Sciatic nerve (tissue), 2 donors: ENCODE measurements at places on chromosomes 1 and 21.
A peak's percentile ranks its signal among the peaks of the same experiment; 100 is the strongest.

GRCh38 chr1:216600730-216601609 is 122.3 kb downstream of the ESRRG start:
- DNase-seq: peak; percentile 79

DNA sequence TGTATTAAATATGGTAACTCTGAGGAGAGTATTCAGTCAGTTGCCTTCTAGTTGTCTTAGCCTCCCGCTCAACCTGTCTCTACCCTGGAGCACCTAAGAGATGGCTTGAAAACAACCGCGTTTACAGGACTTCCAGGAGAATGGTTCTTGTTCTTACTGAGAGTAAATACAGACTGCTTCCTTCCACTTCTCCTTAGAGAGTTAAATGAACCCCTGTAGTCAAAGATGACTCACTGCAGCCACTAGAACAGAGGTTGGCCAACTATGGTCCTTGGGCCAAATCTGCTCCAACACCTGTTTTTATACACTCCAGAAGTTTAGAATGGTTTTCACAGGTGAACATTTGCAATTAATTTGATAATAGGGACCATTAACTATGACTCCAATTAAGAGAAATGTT is 60.1 kb upstream of the ASB17 start:
- DNase-seq: no peak

DNA sequence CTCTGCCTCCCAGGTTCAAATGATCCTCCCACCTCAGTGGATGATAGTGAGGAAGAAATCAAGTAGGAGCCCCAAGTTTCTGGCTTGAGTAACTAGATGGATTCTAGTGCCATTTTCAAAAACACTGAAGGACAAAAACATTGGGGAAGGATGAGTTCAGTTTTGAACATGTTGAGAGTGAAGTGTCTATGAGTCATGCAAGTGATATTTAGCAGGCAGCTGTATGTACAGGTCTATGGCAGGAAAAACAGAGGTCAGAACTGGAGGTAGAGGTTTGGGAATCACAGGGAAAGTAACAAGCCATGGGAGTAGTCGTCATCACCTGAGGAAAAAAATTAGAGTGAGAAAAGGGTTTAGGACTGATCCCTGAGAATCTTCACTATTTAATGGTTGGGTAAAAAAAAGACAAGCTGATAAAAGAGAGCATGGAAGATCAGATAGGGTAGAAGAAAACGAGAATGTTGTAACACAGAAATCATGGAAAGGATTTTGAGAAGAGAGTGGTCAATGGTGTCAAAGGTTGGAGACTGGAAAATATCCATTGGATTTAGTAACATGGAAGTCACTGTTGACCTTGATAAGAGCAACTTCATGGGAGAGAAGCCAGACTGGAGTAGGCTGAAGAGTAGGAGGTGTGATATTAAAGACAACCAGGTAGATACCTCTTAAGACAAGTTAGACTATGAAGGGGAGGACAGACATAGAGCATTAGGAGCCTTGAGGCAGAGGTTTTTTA is 53.1 kb downstream of the DIPK1A start:
- no peak for DNase-seq

DNA sequence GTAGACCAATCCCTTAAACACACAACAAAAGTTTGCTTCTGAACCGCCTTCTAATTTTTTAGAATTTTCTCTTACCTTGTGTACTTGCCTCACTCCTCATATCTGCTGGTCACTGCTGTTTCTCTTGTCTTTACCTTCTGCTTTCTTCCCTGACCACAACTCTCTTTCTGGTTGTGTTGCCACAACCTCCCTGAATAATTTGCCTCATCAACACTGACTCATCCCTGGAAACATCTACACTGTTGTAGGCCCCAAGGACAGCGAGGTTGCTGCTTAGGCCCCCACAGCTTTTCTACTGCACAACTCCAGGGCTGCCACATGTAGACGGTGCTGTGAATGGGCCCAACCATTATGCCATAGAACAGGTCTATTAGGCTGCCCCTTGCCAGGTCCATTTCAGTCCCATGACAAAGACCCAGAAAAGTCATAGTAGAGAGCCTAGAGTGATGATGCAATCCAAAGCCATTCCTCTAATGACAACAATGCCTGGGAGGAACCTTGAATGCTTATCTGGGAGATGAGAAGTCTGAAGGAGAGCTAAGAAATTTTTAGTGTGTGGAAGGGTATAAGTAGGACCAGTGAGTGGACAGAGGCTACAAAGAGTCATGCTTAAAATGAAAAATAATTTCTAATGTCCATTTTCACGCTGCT is 36.6 kb upstream of the LCE5A start:
- DNase-seq: no peak

DNA sequence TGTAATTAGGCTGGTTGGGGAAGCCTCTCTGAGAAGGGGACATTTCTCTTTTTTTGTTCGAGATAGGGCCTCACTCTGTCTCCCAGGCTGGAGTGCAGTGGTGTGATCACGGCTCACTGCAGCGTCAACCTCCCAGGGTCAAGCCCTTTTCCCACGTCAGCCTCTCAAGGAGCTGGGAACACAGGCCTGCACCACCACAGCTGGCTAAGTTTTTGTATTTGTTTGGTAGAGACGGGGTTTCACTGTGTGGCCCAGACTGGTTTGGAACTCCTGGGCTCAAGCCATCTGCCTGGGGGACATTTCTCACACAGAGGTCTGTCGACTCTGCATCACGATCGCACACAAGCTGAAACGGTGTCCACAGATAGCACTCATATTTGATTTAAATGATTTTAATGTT is 39.7 kb downstream of the HUNK start:
- DNase-seq: no peak

GRCh38 chr1:8096105-8097011 is 70.2 kb upstream of the ERRFI1 start:
- no peak for DNase-seq

GRCh38 chr1:25430967-25431881 is 527 bp downstream of the MACO1 start:
- peak; percentile 67 for DNase-seq

GRCh38 chr1:245173446-245174211 is 18.8 kb downstream of the KIF26B start:
- no peak for DNase-seq

DNA sequence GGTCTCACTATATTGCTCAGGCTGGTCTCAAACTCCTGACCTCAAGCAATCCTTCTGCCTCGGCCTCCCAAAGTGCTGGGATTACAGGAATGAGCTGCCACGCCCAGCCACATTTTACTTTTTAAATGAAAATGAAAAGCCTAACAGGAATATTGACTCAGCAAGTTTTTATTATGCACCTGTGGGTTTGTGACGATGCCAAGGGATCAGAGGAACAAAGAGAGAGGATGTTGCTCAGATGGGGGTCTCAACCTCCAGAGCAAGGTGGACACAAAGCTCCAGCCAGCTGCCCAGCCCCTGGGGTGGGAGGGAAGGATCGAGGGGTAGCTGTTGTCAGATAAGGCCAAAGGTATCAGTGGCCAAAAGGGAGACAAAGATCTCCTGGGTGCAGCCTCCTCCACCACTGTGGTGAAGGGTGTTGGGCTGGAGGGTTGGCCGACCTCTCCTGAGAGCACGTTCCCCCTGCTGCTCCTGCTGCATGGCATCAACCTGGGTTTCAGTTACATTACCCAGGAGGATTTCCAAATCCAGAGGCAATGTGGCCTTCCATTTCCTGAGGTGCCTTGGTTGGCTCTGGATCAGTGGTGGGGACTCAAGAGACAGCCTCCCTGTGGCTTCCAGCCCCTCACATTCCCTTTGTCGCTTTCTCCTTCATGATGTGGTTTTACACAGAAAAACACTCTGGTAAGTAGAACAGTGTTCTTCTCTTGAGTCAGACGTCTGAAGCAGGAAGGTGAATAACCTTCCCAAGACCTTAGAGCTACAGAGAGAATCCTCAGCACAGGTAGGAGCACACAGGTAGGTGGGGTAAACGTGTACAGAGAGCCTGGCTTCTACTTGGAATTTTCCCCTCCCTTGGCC is 34.2 kb downstream of the ZNF496 start:
- DNase-seq: no peak

GRCh38 chr1:94754095-94754494 is 66.1 kb upstream of the SLC44A3 start:
- no peak for DNase-seq

GRCh38 chr1:221921936-221922335 is 180.0 kb upstream of the DUSP10 start:
- DNase-seq: no peak

GRCh38 chr1:64499966-64500365 is 30.0 kb downstream of the CACHD1 start:
- no peak for DNase-seq

GRCh38 chr1:247386687-247387086 is 29.3 kb upstream of the NLRP3 start:
- no peak for DNase-seq

GRCh38 chr1:2799811-2800663 is 1.5 kb downstream of the TTC34 start:
- DNase-seq: peak; percentile 50

- DNase-seq: no peak
These were observed 33.1 kb downstream of the LPAR3 start for GRCh38 chr1:84859866-84860265.

- no peak for DNase-seq
These were observed 199.2 kb downstream of the DNM3 start for GRCh38 chr1:172040466-172040865.

- no peak for DNase-seq
These were observed 71.6 kb upstream of the RUNX1 start for GRCh38 chr21:35120631-35121180.

GRCh38 chr21:46567348-46567747 is 37.5 kb downstream of the S100B start:
- DNase-seq: no peak

- DNase-seq: no peak
These were observed 29.8 kb upstream of the A3GALT2 start for GRCh38 chr1:33350611-33351280.

GRCh38 chr1:101030881-101031280 is 5.3 kb upstream of the DPH5 start:
- no peak for DNase-seq

DNA sequence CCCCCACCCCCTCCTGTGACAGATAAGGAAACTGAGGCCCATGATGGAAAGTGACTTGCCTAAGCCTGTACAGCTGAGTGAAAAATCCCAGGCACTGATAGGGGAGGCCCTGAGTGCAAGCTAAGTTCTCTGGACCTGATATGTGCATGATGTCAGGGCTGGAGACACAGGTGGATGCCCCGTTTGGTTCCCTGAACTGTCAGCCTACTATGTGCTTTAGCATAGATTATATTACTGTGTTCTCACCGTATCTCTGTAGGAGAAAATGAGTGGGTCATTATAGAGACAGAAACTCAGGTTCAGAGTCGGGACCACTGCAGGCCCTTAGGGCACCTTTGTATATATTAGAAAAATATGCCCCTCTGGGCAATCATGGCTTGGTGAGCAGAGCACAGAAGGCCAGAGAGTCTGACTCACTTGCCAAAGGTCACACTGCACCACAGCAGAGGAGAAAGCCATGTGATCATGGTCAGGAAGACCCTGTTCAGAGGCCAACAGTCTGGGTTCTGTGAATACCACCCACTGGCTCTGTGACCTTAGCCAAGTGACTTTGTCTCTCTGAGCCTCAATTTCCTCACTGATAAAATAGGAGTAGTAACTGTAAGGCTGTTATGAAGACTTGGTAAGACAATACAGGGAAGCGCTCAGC is 145.8 kb upstream of the WNT4 start:
- peak; percentile 7 for DNase-seq

DNA sequence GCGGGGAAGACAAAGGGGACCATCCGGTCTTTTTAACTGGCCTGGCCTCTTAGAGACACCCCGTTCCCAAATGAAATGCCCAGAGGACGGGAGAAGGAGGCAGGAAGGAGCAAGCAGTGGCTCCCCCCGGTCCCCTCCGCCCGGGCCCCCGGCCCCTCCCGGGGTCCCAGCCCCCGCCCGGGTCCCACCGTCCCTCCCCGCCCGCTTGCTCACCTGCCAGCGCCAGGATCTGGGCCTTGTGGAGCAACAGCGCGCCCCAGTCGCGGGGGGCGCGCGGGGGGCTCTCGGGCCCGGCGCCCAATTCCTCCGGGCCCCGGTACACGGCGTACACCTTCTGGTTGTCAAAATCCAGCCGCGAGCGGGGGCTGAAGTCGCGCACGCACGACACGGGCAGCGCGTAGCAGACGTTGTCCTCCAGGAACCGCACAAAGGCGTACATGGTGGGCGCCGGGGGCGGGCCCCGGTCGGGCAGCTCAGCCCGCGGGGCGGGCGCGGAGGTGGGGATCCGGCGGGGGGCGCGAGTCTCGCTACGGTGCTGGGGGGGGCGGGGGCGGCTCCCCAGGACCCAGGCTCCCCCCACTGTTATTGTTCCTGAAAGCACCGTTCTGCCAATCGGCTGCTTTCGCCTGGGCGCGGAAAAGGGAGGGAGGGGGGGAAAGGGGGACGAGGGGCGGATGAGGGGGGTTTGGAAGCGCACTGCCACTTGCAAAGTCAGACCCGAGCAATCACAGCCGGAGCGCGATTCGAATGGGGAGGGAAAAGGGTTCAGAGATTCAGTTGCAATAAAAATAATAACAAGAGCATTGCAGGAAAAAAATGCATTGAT is at the start of gene BEND5:
Gene BEND5, minus strand, starts transcription at position 499 of the 826 bp plus-strand sequence. Its CDS starts 60 bp downstream, at position 439.
- DNase-seq: peak; percentile 65

DNA sequence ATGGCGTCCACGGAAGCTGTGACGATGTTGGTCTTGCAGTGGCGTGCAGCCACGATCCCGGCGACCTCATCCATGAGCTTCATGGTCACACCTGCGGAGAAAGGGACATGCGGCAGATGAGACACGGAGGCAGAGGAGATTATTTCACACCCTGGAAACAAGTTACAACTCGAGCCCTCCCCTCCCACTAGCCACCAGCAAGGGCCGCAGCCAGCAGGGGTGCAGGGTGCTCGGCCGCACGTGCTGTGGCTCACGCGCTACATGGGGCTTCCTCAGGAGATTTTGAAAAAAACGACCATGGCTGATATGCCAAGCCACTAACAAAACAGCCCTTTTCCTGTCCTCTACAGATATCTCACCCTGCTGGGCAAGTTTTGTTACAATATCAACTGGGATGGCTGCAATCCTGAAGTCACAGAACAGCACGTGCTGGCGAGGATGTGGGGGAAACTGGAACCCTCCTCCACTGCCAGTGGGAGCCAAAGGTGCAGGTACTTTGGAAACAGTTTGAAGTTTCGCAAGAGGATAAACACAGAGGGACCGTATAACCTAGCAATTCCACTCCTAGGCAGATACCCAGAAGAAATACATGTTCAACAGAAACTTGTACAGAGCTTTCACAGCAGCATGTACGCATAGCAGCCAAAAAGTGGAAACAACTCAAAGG is 34.1 kb upstream of the GPR153 start:
- DNase-seq: no peak

- DNase-seq: no peak
These were observed 77.6 kb downstream of the POU2F1 start for GRCh38 chr1:167298325-167298724.

DNA sequence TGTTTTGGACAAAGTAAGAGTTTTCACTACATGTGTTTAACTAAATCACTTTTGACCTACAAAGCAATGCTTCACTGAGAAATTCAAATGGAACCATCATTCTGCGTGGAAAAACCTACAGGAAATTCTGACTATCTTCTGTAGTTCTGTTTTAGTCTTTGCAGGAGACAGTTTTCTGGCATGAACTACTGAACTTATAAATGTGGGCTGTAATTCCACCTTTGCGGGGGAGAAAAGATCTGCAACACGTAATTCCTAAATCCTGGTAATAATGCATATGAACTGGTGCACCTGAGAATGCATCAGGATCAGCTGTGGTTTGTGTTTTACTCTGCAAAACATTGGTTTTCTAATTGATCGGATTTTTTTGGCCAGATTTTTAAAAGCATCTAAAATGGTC is 106.0 kb downstream of the VPS13D start:
- DNase-seq: no peak
